ENCODE measurements at places on chromosomes 6 and 20.

DNA sequence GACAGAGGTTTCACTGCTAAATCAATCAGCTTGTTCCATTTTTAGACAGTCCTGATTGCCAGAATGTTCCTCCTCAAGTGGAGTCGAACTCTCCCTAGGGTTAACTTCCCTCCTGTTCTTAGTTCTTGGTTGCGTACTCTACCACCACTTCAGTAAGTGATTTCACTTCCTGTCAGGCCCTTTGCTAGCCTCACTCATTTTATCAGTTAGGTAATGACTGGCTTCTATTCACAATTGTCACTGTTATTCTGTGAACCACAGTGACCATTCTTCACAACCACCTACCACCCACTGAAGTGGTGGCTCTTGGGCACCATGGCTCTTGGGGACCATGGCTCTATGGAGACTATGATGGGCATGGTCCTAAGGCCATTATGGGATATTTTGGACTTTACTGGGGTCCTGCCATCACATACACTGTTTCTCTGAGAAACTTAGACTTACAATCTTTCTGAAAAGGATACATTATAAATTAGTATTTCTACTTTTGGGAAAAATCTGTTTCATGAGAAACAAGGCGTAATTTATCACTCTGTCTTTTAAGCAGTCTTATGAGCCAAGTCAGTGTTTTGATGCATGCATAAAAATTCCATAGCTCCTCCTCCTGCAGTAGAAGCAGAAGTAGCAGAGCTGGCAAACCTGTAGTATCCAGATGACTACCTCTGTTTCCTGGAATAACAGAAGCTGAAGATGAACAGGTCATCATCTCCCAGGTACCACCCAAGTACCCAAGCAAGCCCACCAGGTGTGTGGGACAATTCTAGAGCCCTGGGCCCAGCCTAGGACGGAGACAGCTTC lies 66.3 kb downstream of the ATXN1 start:
- DNase-seq = peak; percentile 42

- peak; percentile 85 for DNase-seq
Measured at GRCh38 chr6:167093922-167094432, 28.9 kb upstream of the CCR6 start.

GRCh38 chr6:85078058-85078457 lies 313.7 kb upstream of the TBX18 start:
- no peak for DNase-seq

GRCh38 chr6:18510644-18511033 lies 123.5 kb downstream of the RNF144B start:
- no peak for DNase-seq

DNA sequence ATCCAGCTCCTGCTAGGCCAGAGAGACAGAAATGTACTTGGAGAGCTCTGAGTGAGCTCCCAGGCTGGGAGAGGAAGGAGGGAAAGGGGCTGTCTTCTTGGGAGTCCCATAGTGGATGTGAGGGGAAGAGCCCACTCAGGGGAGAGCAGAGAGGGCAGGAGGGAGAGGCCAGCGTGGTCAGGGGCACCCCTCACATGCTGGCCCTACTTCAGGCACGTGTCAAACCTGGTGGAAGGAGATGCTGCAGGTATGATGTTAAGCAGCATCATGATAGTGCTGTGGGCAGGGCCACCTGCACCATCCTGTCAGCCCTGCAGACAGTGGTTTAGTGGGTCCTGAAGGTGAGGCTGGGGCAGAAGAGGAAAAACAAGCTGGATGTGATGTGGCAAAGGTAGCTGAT lies 265.4 kb upstream of the RNF24 start:
- no peak for DNase-seq

GRCh38 chr6:10411971-10412460 lies 2.9 kb downstream of the TFAP2A start:
- peak; percentile 40 for DNase-seq

DNA sequence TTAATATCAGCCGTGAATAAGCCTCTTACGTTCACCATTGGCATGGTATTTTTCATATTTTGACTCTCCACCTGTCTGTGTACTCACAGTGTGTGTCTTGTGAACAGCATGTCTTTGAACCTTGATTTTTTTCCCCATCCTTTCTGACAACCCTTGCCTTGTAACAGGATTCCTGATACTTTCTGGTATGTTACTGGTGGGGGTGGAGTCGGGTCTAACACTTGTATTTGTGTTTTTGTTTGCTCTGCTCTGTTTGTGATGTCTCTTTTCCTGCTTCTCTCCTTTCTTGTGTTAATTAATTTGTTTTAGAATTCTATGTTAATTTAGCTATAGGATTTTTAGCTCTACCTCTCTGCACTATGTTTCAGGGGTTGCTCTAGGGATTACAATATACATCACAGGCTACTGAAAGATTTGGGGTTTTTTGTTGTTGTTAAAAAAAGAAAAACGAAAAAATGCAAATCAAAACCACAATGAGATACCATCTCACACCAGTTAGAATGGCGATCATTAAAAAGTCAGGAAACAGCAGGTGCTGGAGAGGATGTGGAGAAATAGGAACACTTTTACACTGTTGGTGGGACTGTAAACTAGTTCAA lies 245.1 kb downstream of the CDH4 start:
- DNase-seq = no peak

- no peak for DNase-seq
Measured at GRCh38 chr6:53486679-53487078, 58.2 kb downstream of the GCLC start.

DNA sequence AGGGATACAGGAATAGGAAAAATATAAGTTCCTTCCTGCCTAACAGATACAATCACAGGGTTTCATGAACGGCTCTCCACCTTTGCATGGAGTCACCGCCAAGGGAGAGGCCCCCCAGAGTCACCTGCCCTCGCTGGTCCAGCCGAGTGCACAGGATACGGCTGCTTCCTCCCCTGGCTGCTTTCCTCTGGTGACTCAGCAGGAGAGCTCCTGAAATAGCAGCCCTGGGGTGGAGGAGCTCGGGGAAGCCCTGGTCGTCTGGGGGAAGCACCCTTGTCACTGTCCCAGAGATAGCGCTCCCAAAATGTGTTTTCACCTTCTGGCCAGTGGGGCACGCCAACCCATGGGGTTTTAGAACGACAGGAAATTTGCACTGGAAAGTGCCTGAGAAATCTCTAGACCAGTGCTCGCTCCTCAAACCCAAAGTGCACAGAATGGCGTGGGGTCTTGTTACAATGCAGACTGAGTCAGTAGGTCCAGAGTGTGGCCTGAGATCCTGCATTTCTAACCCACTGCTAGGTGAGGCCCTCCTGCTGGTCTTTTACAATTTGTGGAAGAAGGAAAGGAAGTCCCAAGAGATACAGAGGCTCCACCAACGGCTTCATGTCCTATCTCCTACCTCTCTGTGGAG lies 35.9 kb upstream of the FAM50B start:
- DNase-seq = no peak

- no peak for DNase-seq
Measured at GRCh38 chr20:14963262-14963663, 625.9 kb upstream of the FLRT3 start.
